Stimulated activated CD8-positive, alpha-beta memory T cell treated with anti-CD3 and anti-CD28 coated beads, Interleukin-4, amount 100 ng/mL, for 4 hours (primary cell): ENCODE measurements at places on chromosomes 7 and 10.

DNA sequence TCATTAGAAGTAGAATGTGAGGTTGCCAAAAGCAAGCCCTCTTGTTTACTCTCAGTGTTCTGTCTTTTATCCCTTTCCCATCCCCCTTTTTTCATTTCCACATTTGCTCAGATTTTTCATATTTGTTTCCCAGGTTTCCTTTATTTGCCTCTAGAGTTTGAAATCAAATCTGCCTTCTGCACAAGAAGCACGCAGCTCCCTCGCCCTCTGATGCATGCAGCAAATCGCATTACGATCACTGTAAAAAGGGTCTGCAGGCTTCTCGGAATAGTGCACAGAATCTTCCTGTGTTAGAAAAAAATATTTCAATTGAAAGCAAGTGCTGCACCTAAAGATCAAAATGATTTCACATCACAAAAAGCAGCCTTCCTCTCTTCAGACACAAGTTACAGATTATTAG is 129.0 kb downstream of the GPAM start:
- no peak for DNase-seq

- DNase-seq, result no peak
Observed at GRCh38 chr10:113753020-113753692, 1.7 kb downstream of the PLEKHS1 start.

GRCh38 chr7:15178065-15178464 is 275.5 kb upstream of the DGKB start:
- DNase-seq, result no peak

GRCh38 chr10:99730026-99730425 is 1.9 kb downstream of the COX15 start:
- DNase-seq, result no peak

GRCh38 chr7:112162784-112163506 is 43.3 kb downstream of the DOCK4 start:
- no peak for DNase-seq
